ENCODE measurements at places on chromosomes 1 and 21. TPM values are rescaled to one million over a fixed set of nuclear protein-coding genes. Genes with fewer than 3 reads are reported as not detected.

Gene CD53
- total RNA-seq: not detected

Gene GPR61
- total RNA-seq: under 0.01 TPM

Gene OR2L3
- total RNA-seq: not detected

Gene HES5
- total RNA-seq: 0.28 TPM

Gene KRTAP19-3
- total RNA-seq: not detected

Gene DCDC2B
- total RNA-seq: not detected

Data from nasal cavity respiratory epithelium epithelial cell of viscerocranial mucosa (primary cell).